B cell (primary cell): ENCODE measurements at places on chromosomes 11 and 22. TPM values are rescaled to one million over a fixed set of nuclear protein-coding genes. Genes with fewer than 3 reads are reported as not detected.

Gene KCNJ1
- not detected in 2 replicates for polyA plus RNA-seq

Gene C22orf15
- 0.30 and 0.61 TPM in 2 replicates for polyA plus RNA-seq

Gene C11orf52
- not detected in 2 replicates for polyA plus RNA-seq

Gene POU2AF2
- polyA plus RNA-seq, result not detected in 2 replicates

Gene RTN4R
- 0.79 and 0.92 TPM in 2 replicates for polyA plus RNA-seq

Gene TMEM225
- polyA plus RNA-seq, result not detected in 2 replicates

DNA sequence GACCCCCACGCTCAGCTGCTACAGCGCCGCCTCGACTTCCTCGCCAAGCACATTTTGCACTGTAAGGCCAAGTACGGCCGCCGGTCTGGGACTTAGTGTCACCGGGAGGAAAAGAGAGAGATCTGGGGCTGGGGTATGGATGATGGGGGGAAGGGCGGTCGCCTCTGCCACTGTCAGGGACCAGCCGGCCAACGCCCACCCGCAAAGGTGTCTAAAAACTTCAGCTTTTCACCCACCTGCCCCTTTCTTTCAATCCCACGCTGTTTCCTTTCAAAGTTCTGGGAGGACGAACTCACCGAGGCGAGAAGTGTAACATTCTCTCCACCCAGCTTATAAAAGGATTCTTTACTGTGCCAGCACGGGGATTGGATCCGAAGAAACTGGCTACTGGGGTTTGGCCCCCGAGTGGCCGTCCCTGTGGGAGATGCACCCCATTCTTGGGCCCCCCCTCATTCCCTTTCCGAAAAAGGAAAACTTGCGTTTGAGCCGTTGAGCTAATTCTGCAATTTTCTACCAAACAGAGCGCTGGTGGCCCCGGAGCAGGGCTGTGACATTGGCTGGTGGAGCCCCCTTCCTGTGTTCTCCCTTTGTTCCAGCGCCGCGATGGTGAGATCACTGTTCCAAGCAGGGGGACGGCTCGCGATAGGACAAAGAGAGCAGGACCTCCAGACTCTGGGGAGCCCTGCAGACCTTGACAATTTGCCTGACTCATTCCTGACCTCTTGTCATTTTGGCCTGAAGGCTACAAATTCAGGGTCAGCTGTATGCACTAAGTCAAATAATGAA lies 1.8 kb downstream of the FJX1 start:
- no peak overlapping the region for H3K27ac ChIP-seq
- no peaks in the 10 kb centered on the region for H3K36me3 ChIP-seq
- H3K4me3 ChIP-seq, result no peak overlapping the region
- H3K27me3 ChIP-seq, result peaks cover 32% of the 10 kb centered on the region
- peaks cover 17% of the 10 kb centered on the region for H3K4me1 ChIP-seq
- DNase-seq, result peak; percentile 6

- H3K27me3 ChIP-seq, result peaks cover 19% of the 10 kb centered on the region
- no peak for DNase-seq
- H3K36me3 ChIP-seq, result no peaks in the 10 kb centered on the region
- H3K27ac ChIP-seq, result no peak overlapping the region
- H3K4me3 ChIP-seq, result no peak overlapping the region
These were observed 35.2 kb downstream of the LRRC10B start for GRCh38 chr11:61543606-61544306.

- no peak for DNase-seq
- no peak overlapping the region for H3K27ac ChIP-seq
- H3K4me1 ChIP-seq, result no peaks in the 10 kb centered on the region
- no peaks in the 10 kb centered on the region for H3K27me3 ChIP-seq
These were observed 46.0 kb downstream of the PLEKHA7 start for GRCh38 chr11:16968196-16968595.

DNA sequence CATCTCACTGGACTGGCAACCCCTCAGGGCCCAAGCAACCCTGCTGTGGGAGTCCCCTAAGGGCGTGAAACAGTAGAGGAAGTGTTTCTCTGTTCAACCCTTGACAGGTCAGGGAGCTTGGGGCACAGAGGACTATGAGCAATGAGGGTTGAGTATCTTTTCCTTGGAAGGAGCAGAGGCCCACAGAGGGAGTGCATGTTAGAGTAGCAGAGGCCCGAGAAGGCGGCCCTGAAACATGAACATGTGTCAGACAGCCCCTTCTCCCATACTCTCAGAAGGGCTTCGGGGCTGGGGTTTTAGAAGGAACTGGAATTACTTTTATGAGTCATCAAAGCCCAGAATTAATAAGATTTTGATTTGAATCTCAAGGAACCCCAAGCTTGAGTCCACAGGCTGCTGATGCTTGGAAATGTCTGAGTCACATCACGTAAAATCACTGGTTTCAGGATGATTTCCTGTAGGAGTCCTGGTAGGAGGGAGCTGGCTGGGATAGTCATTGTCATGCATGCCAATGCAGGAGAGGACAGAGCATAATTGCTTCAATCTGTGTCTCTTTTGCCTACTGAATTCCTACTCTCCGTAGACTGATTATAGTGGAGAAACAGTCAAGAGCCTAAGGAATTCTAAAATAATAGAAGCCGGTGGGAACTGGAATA lies 22.6 kb downstream of the C11orf71 start:
- no peak for DNase-seq
- no peak overlapping the region for H3K27ac ChIP-seq
- H3K36me3 ChIP-seq, result no peaks in the 10 kb centered on the region
- no peak overlapping the region for H3K4me3 ChIP-seq
- H3K4me1 ChIP-seq, result no peaks in the 10 kb centered on the region

- peak overlapping the region; percentile 59 for H3K27ac ChIP-seq
- no peak for DNase-seq
- H3K4me3 ChIP-seq, result no peak overlapping the region
- H3K36me3 ChIP-seq, result peaks cover 5% of the 10 kb centered on the region
These were observed 22.3 kb downstream of the DDX6 start for GRCh38 chr11:118768690-118769089.

DNA sequence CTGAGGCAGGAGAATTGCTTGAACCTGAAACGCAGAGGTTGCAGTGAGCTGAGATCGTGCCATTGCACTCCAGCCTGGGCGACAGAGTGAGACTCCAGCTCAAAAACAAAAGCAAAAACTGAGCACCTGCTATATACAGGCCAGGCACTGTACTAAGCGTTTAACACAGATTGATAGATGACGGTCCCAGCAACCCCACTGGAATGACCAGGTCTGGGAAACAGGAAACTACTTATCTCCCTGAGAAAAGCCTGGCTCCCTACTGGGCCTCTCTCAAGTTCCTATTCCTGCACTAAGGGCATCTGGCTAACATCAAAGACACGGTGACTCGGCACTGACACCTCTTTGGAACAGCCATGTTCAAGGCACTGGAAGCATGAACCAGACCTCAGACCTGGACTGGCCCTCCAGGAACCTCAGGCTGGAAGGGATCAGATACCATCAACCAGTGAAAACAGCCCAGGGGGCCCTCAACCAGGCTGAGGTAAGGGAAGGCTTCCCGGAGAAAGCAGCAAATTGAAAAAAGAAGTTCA lies 16.6 kb downstream of the ARAP1 start:
- DNase-seq, result no peak
- H3K27me3 ChIP-seq, result no peaks in the 10 kb centered on the region
- H3K4me3 ChIP-seq, result peak overlapping the region; percentile 48
- H3K36me3 ChIP-seq, result no peaks in the 10 kb centered on the region
- peak overlapping the region; percentile 99 for H3K27ac ChIP-seq

DNA sequence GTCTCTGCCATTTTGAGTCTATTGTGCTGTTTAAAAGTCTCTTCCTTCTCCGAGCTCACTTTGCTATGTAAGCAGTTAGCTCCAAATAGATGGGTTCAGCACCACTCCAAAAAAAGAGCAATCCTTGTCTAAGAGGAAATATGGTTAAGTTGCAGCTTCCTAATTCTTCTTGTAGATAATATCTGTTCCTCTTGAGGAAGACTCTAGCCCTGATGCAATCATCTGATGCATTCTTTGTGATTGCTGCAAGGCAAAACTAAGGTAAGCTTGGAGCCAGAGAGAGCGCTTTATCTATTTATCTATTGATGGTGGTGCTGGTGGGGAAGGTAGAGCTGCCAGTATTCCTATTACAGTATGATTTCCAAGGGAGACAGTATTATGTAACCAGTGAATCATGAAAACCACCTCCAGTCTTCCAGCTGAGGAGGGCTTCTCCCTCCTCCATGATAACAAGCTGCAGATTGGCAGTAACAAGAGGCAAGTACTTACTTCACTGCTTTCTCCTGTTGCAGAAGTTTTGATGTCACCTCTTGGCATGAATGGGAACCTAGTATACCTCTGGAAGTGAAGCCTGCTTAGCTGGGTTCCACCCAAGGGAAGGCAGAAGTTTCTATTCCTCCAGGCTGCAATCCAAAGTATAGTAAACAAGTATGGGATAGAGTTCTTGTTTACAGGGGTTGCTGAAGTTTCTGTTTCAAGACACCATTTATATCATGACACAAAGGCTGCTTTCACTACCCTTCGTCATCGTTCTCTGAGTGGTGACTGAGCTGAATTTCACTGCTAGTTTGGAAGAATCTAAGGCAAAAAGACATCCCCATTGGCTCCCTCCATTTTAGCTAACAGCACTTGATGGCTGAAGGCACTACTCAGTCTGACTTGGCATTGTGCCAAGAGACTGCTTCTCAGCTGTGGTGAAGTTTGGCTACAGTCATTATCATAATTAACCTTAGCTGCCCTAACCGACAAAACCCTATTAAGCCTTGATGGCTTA lies 49.7 kb downstream of the FDX1 start:
- no peak overlapping the region for H3K27ac ChIP-seq
- no peak overlapping the region for H3K4me3 ChIP-seq
- no peaks in the 10 kb centered on the region for H3K4me1 ChIP-seq
- DNase-seq, result peak; percentile 16

GRCh38 chr11:6546735-6547134 lies 49.7 kb downstream of the DNHD1 start:
- H3K4me3 ChIP-seq, result no peak overlapping the region
- H3K27me3 ChIP-seq, result no peaks in the 10 kb centered on the region
- DNase-seq, result no peak
- no peaks in the 10 kb centered on the region for H3K4me1 ChIP-seq
- no peaks in the 10 kb centered on the region for H3K36me3 ChIP-seq

DNA sequence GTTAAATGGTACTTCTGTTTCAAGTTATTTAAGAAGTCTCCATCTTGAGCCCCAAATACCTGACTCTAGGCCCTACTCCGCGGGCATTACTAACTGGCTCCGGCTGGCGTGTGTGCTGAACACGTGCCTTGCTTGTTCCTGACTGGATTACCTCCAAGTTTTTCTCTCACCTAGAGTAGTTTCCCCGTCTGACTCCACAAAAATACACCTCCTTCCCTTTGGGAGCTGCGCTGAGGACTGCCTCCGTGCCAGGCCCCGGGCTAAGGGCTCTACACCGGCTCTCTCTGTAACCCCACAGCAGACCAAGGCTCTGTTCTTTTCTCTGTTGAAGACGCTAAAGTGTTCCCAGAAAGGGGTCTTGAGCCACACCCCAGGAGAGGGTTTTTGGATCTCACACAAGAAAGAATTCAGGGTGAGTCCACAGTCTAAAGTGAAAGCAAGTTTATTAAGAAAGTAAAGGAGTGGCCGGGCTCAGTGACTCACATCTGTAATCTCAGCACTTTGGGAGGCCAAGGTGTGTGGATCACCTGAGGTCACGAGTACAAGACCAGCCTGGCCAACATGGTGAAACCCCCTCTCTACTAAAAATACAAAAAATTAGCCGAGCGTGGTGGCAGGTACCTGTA lies 61.8 kb downstream of the ANO1 start:
- H3K27me3 ChIP-seq, result peaks cover 6% of the 10 kb centered on the region
- DNase-seq, result no peak
- H3K4me1 ChIP-seq, result no peaks in the 10 kb centered on the region
- H3K27ac ChIP-seq, result no peak overlapping the region
- no peaks in the 10 kb centered on the region for H3K36me3 ChIP-seq

DNA sequence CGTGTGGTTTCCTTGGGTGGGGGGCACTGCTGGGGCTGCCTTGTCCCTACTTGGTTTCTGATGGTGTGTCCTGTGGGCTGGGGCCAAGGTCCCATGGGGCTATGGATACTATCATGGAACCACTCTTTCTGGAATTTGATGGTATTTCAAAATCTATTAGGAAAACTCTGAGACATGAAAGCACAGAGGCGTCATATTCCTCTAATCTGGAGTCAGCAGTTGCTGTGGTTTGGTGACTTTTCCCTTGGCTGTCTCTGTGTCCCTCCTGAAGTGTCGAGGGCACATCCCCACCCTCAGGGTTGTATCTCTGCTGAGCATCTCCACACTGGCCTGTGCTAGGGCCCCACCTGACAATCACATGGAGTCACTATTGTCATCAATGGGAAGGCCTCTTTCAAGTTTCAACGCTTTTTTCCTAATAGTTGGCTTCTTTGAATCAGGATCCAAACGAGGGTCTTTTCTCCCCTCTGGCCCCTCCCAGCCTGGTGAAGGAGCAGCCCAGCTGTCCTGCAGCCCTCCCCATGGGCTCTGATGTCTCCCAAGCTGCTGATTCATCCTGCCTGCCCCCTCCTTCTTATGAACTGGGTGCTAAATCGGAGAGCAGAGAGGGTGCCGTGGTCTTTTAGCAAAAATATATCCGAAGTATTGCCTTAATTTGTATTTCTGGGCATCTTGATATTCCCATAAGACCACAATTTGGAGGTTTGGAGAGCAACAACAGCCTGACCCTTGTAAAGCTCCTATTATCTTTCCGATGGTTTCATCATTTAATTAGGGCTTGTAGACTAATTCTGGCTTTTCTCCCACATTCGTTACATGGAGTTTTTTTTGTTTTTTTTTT lies 38.5 kb downstream of the MED15 start:
- H3K27ac ChIP-seq, result no peak overlapping the region
- H3K4me3 ChIP-seq, result no peak overlapping the region
- peaks cover 22% of the 10 kb centered on the region for H3K36me3 ChIP-seq
- peaks cover 25% of the 10 kb centered on the region for H3K4me1 ChIP-seq
- H3K27me3 ChIP-seq, result no peaks in the 10 kb centered on the region

GRCh38 chr11:104873252-104873651 lies 25.0 kb downstream of the CASP12 start:
- H3K36me3 ChIP-seq, result no peaks in the 10 kb centered on the region
- no peak for DNase-seq
- no peak overlapping the region for H3K27ac ChIP-seq

DNA sequence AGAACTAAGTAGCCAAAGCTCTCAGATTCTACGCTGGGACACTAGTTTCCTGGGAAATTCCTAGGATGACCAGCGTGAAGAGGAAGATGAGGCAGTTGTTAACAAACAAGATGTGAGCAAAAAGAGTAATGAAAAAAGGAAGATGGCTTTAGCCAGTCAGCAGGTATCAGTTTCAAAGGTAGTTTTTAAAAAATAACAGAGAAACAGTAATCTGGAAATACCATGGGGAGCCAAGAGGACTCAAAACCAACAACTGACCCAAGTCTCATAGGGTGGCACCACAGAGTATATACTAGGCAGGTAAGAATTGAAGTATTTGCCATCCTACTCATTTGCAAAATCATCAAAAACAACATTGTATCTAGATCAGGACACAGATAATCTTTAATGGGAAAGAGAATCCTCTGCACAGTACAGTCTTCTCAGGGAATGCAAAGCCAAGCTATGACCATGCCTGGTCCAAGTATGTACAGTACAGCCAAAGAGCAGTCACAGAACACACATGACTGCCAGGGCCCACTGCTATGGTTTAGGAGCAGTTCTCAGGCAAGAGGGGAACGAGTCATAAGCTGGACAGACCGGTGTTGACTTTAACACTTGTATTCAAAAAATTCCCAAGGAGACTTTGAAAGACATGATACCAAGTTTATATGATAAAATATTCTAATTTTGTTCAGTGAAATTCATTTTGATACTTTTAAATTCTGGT lies 20.6 kb downstream of the MSANTD4 start:
- H3K36me3 ChIP-seq, result peaks cover 11% of the 10 kb centered on the region
- no peak overlapping the region for H3K4me3 ChIP-seq
- no peak for DNase-seq
